RPMI8226 (cell line): ENCODE measurements at places on chromosomes 16 and 17.
A peak's percentile ranks its signal among the peaks of the same experiment; 100 is the strongest.

DNA sequence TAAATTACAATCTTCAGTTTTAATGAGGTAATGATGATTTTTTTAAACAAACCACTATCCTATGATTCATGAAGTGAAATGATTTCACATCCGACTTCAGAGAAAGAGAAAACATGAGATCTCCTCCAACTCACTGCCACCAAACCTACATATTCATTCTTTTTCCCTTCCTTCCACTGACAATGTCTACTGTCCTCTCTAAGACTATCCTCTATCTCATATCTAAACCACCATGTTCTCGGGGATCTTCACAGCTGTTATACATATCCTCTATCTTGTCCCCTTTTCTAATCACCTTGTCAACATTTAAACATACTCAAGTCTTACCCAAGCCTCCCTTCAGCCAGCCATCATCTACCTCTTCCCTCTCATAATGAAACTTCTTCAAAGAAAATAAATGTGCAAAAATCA, 53.5 kb downstream of the SMURF2 start:
- no peak for DNase-seq

- DNase-seq: no peak
Measured at GRCh38 chr17:15468126-15468525, 705 bp upstream of the CDRT4 start.

- no peak for DNase-seq
Measured at GRCh38 chr17:42476411-42476810, 17.7 kb downstream of the ATP6V0A1 start.

- no peak for DNase-seq
Measured at GRCh38 chr17:36691606-36692005, 90.2 kb downstream of the MRM1 start.

DNA sequence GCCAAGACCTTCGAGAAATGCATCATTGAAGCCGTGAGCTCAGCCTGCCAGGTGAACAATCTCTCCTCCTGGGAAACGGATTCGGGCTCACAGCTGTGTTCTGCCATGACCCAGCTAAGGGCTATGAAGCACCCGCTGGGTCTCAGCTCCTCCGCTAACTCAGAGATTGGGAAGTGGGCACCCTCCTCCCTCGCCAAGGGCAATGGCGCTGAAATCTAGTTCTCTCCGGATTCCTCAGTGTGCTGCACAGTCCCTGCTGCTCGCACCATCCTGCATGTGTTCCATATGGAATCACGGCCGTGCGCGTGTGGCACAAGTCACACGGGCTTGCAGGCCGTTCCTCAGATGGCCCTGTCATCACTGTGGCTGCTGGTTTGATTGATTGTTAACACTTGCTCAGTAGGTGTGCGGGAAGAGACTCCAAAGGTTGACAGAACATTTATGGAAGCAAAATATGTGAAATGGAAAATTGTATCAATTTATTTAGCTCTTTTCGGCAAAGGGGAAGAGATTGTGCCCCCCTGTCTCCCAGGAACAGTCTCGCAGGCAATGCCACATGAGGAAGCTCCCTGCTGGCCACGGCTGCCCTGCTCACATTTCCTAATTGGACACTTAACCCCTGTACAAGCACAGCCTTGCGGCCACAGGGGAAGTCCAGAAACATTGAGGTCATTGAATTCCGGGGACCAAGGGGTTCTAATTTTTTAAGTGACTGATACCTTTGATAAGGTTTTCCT, 58.8 kb downstream of the RNF213 start:
- no peak for DNase-seq

DNA sequence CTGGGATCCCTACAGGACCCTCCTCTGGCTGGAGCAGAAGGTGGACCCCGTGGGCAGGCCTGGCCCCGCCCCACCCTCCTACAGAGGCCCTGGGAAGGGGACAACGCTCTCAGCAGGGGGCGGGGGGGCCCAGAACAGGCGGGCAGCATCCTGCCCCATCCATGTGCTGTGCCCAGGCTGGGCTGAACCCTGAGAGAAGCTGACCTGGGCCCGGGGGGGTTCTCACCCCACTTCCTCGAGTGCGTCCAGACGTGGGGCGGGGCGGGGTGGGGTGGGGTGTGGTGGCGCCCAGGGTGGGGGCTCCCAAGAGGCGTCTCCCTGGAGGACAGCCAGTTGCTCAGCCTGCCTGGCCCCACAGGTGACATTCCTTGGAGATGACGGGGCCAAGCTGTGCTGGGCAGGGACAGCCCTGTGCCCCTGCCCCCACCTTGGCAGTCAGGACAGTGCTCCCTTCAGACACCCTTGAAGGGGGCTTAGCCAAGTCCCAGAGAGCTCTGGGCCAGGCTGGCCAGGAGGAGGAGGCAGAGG, 390 bp upstream of the UNC13D start:
- DNase-seq: no peak

DNA sequence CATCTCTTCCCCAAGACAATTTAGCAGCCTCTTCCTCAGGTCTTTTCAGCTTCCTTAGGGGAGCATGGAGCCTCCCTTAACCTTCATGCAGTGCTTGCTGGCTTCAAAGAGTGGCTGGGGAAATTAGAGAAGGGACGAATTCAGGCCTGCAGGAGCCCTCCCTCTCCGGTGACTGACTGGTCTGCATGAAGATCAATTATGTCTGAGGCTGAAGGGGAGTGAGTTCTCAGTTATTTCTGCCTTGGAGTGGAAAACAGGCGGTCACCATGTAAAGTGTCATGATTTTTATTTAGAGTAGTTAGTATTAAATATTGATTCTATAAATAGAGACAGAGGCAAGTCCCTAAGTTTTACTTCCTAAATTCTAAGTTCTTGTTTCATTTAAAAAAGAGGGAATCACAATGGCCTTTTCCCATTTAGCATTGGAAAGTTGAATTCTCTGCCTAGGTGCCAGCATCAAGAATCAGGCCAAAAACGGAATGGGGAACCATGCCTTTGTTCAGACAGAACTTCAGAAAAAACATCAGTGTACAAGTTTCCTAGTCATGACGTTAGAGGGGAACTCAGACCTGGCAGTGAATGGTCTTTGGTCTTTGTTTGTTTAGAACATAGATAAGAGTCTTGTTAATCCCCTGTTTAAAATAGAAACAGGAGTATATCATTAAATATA, 4.4 kb downstream of the GABARAPL2 start:
- no peak for DNase-seq

- DNase-seq: no peak
Measured at GRCh38 chr17:8846768-8847211, 20.7 kb downstream of the PIK3R6 start.

DNA sequence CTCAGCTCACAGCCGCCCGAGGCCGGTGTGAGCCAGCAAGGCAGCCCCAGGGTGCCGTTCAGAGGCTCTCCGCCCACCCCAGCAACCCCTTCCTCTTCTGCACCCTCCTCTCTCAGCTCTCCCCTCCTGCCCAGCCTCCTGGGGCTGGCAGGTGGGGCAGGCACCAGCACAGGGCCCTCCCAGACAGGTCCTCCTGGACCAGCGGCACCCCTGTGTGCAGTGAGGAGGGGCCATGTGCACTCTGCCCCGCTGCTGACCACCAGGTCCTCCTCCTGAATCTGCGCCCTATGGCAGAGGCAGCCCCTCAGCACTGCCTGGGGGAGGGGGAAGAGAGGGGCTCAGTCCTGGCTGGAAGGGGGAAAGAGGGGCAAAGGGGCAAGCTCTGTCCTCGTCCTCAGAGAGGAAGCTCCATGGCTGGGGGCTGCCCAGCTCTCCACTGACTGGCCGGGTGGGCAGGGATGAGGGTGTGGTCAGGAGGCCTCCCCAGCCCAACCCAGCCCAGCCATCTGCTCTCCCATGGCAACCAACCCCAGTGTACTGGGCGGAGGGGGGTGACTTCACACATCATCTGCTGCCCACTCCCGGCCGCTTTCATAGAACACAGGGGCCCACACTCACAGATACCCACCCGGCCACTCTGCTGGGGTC, 5.4 kb upstream of the BCAR1 start:
- no peak for DNase-seq

GRCh38 chr16:56163938-56164337, 27.4 kb upstream of the GNAO1 start:
- DNase-seq: no peak

DNA sequence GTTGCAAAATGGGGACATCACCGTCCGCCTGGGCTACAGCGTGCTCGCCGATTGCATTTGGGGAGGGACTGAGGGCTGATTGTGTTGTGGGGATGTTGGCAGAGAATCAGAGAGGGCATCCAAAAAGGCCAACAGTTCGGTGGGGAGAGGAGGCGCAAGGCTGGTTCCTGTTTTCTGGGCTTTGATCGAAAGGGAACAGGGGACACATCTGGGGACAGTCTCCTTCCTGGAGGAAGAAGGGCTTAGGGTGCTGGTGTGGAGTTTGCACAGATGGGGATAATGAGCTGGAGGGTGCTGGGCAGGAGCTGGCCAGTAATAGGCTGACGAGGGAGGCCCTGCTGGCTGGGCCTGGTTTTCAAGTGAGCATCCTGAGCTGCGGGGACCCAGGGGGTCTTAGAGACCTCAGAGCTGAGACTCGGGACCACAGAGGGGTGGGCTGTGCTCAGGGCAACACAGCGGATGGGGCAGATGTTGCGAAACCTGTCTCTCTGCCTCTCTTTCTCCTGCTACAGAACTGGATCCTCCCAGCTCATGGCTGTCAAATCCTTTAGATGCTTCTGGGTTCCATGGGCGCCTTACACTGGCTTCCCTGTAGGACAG, 288.7 kb downstream of the SEC14L1 start:
- DNase-seq: no peak

DNA sequence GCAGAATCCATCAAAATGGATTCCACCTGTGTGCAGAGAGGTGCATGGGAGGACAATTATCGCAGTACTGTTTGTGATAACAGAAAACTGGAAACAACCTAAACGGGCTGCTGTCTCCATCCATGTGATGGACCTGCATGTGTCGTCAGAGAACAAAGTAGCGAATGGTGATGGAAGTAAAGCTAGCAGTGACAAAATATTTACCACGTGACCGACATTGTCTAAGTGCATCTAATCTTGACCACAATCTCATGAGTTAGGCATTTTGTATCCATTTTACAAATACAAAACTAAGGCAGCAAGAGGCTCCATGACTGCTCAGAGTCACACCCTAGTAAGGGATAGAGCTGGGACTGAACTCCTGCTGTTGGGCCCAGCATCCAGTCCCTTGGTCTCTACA, 187.3 kb downstream of the LGALS9B start:
- no peak for DNase-seq

- no peak for DNase-seq
Measured at GRCh38 chr17:76076765-76077583, 2.0 kb upstream of the ZACN start.

DNA sequence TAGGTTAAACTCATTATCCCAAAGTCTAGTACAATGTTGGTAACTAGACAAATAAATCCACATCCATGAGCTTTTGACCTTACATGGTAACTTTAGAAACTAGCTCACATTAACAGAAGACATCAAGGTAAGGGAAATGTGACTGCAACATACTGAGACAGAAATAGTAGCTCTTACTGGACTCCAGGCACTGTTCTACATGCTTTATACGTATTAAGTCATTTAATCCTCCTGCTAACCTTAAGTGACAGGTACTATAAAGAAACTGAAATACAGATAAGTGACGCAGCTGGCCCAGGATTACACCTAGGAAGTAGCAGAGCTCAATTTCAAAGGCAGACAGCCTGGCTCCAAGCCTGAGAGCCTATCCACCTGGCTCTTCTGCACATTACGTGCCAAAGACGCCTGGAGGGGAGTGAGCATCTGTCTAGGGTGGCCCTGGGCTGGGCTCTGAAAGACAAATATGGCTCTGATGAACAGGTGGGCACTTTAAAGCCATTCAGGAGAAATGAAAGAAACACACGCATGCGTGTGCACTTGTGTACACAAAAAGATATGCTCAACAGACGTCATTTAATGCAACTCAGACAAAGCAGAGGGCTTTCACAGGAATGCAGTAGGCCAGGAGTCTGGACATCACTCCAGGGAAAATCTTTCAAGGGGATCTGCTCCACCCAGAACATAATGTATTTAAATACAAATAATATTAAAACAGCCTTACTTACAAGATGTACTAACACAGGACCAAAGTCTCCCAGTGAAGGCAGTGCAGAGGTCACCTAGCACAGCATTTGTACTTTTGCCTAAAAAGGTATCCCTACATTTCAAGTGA, 4.4 kb downstream of the ZC3H7A start:
- no peak for DNase-seq

DNA sequence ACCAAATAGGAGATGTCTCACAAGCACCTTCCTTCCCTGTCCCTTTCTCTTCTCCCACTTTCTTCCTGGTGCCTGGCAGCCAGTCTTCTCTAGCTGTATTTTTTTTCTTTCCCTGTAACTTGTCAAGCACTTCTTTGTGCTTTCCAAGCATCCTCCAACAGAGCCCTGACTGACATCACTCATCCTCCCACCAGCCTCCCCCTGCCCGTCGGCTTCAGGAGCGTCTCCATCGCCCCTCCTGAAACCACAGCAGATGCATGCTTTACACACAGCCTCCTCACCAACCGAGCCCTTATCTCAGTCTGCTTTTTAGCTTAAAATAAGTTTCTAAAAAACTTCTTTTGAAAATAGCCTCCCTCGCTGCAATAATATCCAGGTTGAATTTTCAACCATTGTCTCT, 268.7 kb upstream of the CDH5 start:
- no peak for DNase-seq

DNA sequence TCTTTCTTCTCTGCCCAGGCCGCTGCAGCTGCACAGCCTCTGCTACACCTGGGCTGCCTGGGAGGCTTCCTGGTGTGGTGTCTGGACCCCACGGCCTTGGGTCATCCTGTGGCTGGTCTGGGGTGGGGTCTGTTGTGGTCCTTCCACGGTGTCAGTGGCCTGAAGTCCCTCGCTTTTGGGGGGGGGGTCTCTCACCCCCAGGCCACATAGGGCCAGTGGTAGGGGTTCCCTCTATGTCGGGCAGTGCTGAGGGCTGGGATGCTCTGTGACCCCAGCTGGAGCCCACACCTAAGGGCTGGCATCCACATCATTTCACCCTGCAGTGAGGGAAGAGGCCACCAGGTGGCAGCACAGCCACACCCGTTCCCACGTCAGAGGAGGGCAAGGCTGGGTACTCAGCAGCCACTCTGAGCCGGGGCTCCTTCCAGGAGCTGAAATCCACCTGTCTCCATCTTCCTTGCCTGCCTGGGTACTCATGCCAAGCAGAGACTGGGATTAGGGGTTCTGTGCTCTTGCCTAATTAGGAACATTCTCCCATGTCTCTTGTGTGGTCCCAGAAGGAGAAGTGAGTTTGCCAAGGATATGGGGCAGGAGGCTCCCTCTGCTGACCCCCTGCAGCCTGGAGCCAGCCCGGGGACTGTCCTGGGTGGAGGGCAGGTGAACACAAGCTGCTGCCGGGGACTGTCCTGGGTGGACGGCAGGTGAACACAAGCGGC, 13.0 kb downstream of the ENGASE start:
- peak; percentile 76 for DNase-seq

GRCh38 chr17:48542698-48543106, 2.2 kb downstream of the HOXB2 start:
- no peak for DNase-seq

GRCh38 chr17:41914358-41914766, 4.4 kb downstream of the ACLY start:
- no peak for DNase-seq

DNA sequence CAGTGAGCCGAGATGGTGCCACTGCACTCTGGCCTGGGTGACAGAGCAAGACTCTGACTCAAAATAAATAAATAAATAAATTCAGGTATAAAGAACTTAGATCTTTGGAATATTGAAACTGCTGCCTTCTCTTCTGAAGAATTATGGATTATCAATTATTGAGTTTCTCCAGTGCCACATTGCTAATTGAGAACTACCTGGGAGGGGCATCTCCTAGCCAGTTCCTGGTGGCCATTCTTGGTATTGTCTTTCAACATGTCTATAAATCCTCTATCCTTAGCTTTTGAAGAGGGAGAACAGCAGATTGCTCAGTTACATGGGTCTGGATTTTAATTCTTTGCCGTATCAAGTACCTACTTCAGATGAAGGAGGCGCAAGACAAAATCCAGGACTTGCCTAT, 29.2 kb downstream of the CALCOCO2 start:
- DNase-seq: no peak

- DNase-seq: no peak
Measured at GRCh38 chr16:183005-183404, 2.7 kb downstream of the HBQ1 start.
